ENCODE measurements at places on chromosomes 4 and X.

- no peak for DNase-seq
These were observed 511.5 kb upstream of the FAM241A start for GRCh38 chr4:111633663-111634266.

- no peak for DNase-seq
These were observed 53.4 kb upstream of the STX18 start for GRCh38 chr4:4595252-4595651.

GRCh38 chrX:32778965-32779364 is 432.4 kb downstream of the DMD start:
- DNase-seq = no peak

- peak; percentile 82 for DNase-seq
These were observed 422.6 kb upstream of the SLIT2 start for GRCh38 chr4:19829101-19829500.

GRCh38 chr4:108036213-108036612 is 46.5 kb downstream of the HADH start:
- no peak for DNase-seq

DNA sequence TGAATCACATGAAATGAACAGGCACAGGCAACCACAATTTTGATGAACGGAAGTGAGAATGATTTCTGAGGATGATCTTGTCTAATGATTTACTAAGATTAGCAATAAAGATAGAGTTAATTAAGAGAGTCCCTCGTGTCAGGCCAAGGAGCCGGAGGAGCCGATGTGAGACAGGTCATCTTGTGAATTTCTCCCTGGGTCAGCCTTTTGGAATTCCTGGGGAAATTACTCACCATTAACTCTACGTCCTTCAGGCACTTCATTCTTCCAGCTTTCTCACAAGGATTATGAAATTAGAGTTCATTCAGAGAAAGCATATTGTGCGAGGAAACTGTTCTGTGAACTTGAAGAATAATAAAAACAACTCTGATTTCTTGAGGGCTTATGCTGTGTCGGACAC is 86.7 kb downstream of the PSAPL1 start:
- peak; percentile 42 for DNase-seq

DNA sequence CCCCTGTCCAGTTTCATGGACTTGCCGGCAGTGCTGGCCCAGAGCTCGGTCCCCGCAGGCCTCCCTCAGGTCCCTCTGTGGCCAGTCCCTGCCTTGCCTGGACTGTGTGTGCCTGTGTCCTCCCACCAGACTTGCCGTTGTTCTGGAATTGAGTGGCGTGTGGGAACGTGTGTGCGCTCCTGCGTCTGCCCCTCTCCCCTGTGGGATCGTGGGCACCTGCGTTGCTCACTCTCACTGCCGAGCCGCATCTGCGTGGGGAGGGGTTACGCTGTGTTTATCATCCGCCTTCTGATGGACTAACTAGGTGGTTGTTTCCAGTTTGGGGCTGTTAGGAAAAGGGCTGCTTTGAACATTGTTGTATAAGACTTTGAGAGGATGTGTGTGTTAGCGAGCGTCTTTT is 21.2 kb downstream of the PCGF3 start:
- DNase-seq = no peak

GRCh38 chr4:588351-588849 is 12.3 kb upstream of the TMEM271 start:
- no peak for DNase-seq

- DNase-seq = no peak
These were observed 112.9 kb downstream of the FRYL start for GRCh38 chr4:48667148-48667547.

GRCh38 chrX:36963852-36964251 is 44.3 kb upstream of the FAM47C start:
- DNase-seq = no peak

DNA sequence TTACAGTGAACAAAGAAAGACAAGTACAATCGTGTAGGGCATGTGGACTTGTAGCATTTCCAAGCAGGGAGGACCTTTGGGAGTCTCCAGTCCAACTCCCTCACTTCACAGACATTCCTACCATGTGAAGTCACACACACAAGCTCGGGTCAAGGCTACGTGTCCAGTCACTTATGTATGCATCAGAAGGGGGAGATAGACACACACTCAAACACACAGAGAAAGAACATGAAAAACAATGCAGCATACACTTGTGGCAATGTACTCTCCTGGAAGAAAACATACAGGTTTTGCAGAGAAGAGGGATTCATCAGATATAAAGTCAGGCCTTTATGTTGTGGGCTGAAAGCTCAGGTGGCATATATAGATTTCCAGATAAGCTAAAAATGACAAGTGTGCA is 136.1 kb upstream of the MID1 start:
- peak; percentile 87 for DNase-seq

GRCh38 chr4:101018836-101019235 is 328.5 kb downstream of the PPP3CA start:
- no peak for DNase-seq

DNA sequence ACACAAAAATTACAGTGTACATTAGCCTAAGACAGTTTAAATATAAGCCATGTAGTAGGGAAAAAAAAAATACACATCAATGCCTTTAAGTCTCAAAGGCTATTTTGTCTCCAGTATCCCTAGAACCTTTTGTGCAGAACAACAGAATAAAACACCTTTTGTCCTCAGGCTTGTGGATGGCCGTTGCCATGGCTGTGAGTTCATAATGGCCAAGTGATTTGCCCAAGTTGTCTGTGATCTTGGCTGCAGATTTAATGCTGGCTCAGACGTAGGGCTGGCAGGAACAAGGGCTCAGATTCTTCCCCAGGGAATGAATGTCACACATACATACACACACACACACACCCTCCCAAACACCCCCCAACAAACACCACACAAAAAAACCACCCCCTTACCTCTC is 25.3 kb downstream of the GPM6B start:
- DNase-seq = no peak

DNA sequence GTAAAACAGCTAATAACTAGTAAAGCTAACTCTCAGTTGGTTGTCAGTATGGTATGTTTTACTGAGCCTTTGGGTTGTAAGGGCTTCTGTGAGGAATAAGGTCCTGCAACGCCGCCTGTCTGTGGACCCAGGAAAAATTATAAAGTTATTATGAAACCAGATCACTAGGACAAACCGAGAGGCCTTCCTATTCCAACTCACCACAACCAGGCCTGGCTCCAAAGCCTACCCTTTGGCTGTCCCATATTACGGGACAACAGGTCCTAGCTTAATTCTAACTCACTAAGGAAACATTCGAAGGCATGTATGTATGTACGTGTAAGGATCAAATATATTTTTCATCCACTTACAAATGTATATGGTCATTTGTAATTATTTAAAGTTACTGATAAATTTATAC is 1.4 kb downstream of the ANKRD17 start:
- DNase-seq = peak; percentile 85

DNA sequence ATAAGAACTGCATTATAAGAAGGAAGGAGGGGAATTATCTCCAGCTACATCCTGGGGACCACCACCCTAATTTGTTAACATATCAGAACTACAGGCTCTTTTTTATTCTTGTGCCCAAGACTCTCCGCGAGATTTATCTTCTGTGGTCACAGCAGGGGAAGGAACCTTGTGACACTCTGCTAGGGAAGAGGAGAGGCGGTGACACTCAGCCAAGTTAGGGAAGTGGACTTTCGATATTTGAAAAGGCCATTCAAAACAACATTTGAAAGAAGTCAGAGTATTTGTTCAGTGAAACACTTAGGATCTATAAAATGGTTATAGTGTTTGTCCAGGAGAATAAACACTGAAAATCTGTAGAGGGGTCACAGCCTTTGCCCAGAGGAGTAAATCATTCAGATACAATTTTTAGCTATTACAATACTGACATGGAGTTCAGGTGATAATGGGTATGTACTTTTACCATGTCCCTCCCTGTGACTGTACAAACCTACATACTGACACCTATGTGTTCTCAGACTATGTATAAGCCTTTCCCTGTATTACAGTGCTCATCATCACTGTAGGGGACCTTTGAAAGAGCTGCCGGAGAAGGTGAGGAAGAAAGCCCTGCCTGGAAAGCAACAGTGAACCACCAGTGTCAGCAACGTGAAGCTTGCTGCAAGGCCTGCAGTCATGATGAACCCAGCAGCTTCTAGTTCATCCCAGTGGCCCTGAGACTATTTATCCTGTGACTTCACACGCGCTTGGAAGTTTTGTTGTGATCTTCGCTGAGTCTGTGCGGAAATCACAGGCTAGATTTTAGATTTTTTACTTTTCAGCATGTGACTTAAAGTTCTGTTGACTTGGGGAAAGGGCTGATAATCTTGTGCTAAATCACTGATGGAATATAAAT is 8.5 kb upstream of the PTTG2 start:
- DNase-seq = no peak

DNA sequence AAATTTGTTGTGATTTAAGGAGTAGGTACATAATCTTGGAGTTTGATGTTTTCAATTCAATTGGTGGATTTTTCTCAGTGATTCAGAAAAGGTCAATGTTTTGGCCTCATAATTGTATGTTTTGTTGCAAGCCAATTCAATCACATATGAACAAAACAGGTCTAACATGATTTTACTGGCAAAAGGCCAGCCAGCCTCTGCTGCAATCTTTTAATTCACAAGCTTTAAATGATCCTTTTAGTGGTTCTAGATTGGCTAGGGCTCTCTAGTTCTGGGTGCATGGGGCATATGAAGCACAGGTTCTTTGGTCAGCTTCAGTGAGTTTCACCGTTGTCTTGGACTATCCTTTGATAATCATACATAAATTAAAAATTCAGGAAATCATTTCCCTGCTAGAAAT is 19.2 kb upstream of the SLC6A14 start:
- DNase-seq = no peak

GRCh38 chr4:83112678-83113428 is 1.7 kb downstream of the PLAC8 start:
- DNase-seq = peak; percentile 16

- no peak for DNase-seq
These were observed 135.9 kb upstream of the SPANXB1 start for GRCh38 chrX:140866446-140866845.

DNA sequence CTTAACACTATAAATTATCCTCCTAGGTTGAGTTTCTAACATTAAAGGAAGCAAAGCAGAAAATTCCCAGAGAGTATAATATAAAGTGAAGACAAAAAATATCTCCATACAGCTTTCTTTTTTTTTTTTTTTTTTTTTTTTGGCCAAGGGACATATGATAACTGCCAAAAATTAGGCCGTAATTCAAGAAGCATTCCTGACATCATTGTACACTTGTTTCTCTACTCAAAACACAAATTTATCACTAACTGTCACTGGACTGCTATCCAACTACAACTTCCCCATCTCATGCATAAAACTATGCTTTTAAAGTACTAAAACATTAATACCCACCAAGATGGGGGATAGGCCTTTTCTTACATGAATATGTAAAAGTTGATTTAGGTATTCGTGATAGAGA is 77.2 kb downstream of the DCHS2 start:
- DNase-seq = no peak

- no peak for DNase-seq
These were observed 110.5 kb downstream of the KDR start for GRCh38 chr4:55014876-55015275.

DNA sequence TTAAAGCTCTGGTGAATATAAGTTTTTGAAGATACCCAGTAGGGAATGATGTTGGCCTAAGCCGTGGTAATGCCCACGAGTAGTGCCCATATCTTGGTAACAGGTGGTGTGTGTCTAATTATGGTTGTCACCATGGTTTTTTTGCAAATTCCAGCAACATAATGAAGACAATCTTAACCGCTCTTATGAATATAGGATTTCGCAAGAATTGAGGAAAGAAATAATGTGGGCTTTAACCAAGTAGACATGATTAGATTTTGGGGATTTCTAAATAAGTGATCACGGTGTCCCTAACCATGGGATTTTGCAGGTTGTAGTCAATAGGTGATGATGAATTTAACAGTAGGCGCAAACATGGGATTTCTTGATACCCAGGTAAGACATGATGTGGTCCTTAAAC is 2.5 kb downstream of the ATXN3L start:
- DNase-seq = no peak

DNA sequence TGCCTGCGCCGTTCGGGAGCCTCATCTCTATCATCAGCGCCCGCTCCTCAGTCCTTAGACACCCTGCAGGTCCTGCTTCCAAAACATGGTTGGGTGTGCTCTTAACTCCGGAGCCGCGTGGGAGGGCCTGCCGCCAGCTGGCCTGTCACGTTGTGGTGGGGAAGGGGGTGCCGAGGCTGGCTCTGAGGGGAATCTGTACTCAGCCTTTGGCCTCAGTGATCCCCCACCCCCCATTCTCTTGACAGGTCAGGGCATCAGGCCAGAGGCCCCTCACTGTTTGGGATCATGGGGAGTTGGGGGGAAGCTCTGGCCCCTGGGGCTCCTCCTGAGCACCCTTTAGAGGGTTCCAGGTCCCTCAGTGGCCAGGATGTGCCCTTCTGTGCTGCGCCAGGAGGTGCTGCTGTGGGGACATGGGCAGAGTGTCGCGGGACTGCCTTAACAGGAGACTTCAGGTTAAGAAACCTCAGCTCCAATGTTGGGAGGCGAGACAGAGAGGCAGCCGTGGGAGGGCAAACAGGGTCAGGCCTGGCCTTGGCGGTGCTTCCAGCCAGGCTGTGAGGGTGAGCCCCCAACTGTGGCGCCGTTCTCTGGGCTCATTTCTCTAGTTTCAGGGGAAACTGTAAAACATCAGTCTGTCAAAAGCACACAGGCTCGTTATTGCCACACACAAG is 33.5 kb downstream of the TRMT44 start:
- DNase-seq = peak; percentile 12

DNA sequence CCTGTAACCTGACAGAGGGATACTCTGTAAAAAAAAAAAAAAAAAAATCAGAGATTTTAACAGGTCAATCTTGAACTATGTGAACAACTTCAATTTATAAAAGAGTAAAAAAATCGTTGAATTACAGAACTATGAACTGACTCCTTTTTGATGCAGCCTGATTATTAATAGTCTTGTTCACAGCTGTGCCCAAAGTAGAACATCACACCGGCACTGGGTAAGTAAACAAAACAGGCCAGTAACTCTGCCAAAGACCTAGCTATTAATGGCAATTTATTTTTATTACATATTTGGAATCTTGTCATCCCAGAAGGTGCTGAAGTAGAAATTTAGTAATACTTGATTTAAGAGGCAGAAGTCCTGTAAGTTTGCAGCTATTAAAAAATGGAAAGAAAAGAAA is 31.4 kb downstream of the CPE start:
- no peak for DNase-seq

GRCh38 chrX:150262456-150262855 is 100.7 kb upstream of the MAMLD1 start:
- peak; percentile 23 for DNase-seq

DNA sequence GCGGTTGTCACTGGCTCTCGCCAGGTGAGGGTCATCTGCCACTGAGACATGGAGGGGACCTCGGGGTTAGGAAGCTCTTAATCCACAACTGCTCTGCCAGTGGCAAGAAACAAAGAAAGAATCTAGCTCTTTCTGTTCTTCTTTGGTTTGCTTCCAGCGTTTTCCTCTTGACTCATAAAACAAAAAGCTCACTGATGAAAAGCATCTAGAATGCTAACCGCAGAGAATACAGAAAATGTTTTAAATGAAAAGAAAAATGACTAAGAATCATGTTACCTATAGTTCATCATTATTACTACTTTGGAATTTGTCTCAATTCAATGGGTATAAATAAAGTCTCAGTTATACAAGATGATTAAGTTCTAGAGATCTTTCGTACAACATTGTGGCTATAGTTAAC is 274.8 kb upstream of the TENM3 start:
- peak; percentile 89 for DNase-seq

All from fibroblast of skin of scalp (primary cell).